CD4-positive, alpha-beta T cell treated with Interleukin-17A for 1 hour (primary cell): ENCODE measurements at places on chromosomes 13 and 19.

- no peak for DNase-seq
Observed at GRCh38 chr19:45206328-45206727, 27.7 kb downstream of the BLOC1S3 start.

DNA sequence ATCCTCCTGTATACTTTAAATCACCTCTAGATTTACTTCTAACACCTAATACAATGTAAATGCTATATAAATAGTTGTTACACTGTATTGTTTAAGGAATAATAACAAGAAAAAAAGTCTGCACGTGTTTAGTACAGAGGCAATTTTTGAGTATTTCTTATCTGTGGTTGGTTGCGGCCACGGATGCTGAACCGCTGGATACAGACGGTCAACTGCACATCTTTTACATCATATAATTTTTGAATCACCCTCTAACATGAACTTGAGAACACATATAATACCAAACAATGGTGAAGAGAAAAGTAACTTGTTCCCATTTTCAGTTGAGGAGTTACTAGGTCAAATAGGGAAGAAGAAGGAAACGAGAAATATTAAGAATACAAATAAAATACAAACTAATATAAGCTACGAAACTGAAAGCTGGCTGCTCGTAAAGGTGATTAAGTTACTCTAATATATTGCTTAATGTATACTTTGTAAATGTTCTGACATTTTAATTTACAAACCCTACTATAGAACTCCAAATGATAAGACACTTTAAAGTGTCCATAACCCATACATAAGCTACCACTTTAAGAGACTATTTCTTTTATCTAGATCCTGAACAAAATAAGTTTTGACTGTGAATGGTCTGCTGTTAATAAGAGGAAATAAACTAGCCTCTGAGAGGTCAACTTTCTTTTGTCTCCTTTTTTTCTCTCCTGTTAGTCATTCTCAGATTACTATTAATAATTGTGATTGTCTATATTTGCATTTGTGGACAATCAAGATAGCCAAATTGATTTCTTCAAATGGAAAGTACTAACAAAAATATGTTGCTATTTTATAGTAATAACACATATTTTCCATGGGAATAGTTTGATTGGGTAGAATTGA, 457.4 kb downstream of the DIAPH3 start:
- no peak for DNase-seq

- DNase-seq, result no peak
Observed at GRCh38 chr19:2330255-2330631, 1.8 kb downstream of the SPPL2B start.

GRCh38 chr19:1377965-1378785, 5.5 kb upstream of the NDUFS7 start:
- DNase-seq, result no peak

DNA sequence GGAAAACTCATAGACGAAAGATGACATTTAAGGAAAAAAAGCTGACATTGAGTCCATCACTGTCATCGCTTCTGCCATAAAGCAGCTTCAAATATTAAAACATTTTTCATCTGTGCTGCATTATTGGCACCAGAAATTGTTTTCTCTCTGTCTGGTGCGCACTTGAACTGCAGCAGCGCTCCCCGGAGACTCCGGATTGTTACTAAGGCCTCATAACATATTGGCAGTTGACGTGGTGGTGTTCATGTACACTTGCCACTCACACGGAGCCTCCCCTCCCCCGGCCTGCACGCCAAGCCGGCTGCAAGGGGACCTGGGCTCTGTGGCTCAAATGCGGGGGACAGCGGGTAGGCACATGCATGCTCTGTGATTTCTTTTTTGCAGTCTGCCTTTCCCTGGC, 203.2 kb downstream of the TSHZ3 start:
- DNase-seq, result no peak

DNA sequence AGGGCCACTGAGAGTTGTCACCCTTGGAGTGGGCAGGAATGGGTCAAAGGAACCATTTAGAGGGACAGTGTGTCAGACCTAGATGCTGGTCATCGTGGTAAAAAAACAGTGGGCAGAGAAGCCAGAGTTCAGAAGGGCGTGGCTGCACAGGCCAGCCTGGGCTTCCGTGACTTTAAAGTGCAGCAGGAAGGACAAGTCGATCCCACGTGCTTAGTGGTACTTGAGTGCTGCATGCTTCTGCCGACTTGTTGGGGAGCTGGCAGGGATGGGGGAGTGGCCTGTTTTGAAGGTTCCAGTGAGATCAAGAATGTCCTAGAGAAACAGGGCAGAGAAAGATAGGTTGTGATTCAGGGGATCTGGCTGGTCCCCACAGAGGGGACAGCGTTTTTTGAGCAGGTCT, 17.0 kb downstream of the LYL1 start:
- no peak for DNase-seq

DNA sequence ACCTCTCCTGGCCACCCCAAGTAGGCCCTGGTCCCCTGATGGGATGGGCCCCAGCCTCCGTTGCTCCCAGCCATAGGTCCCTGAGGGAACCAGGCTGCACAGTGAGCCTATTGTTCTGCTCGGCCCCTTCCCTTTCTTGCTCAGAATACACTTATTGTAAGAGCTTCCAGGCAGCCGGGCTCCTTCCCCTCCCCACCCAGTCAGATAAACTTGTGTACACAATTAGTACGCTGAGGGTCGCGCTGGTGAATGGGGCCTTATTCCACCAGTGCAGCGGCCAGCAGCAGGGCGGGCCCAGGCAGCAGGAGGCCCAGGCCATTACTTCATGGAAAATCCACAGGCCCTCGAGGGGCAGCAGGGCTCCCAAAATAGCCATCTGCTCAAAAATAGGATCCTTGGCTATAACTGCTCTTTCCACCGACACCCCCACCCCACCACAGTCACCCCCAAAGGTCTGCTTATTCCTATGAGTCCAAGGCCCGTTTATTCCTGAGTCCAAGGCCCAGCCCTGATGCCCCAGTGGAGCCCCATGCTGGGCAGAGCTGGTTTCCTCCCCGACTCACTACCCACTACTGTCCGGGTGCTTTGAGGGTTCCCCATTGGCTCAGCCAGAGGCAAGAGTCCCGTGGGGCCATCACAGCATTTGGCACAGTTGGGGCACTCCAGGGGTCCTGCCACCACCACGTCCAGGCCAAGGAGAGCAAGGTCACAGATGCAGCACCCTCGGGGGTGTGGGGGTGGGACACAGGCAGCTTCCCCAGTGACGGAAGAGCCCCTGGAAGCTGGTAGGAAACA, 22.1 kb downstream of the CAPN12 start:
- no peak for DNase-seq

GRCh38 chr13:39557285-39557955, 45.6 kb downstream of the LHFPL6 start:
- no peak for DNase-seq

DNA sequence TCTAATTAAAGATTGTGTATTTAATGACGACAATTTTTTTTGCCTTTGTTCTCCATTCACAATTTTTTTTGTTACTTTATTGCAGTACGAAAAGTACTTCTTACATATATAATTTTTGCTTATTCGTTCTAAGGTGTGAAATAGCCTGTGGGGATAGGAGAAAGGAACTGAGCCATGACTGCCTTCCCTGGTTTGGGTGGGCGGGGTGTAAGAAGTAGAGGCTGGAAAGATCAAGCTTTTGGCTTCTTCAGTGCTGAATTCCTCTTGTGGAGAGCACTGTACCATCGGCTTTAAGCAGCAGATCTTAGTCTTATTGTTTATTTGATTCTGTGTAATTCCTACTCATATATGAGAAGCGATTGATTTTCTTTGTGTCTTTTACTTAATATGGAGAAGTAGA, 115.8 kb downstream of the NBEA start:
- no peak for DNase-seq

DNA sequence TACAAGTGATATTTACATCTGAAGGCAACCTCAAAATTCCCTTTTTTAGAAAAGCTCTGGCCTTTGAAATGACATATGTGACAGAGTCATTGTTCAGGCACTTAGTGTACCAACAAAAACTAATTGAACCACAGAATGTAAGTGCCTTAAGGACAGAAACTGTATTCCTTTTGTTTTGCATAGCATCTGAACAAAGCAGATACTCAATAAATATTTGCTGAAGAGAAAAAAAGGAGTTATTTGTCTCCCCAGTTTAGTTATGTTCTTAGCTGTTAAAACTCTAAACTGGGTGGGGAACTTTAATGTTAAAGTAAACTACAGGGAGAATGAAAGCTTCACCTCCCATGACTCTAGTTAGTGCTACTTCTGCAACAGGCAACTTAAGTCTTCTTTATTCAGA, 56.8 kb upstream of the KLF5 start:
- no peak for DNase-seq

GRCh38 chr13:94329277-94329676, 150.2 kb downstream of the DCT start:
- no peak for DNase-seq

GRCh38 chr19:2039089-2039958, 11.7 kb downstream of the MKNK2 start:
- peak; percentile 33 for DNase-seq

GRCh38 chr19:5093948-5094718, 125.2 kb downstream of the KDM4B start:
- DNase-seq, result no peak

DNA sequence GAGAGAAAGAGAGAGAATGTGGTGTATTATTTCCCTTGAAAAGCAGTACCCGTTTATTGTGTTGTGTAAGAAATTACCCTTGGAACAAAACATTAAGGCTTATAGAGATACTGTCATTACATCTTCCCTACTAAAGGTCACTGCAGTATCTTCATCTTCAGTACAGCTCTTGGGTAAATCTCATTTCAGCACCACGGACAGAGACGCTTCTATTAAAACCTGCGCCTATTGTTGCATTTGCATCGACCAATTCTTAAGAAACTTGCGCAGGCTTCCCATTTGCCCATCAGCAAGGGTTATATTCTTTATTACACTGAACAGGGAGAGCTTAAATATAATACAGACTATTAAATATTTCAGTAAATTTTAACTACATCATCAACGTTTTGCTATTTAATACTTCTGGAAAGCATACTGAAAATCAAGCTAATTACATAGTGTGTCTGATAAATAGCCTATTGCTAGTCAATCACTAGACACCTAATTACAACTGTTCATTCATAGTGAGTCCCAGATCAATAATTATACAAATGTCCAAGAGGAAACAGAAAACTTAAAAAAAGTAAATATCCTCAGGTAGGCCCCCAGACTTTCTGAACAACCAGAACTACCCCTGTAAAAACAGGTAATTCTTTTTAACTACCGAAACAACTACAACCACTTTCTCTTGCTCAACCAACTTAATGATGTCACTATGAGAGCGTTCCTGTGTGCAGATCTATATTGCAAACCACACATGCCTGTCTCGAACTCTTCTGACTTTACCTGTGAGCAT, 350.6 kb downstream of the LIG4 start:
- no peak for DNase-seq

- no peak for DNase-seq
Observed at GRCh38 chr13:84980571-84980970, 818.6 kb downstream of the SLITRK6 start.

- peak; percentile 62 for DNase-seq
Observed at GRCh38 chr19:49436381-49437017, 4.8 kb downstream of the SLC17A7 start.

- no peak for DNase-seq
Observed at GRCh38 chr19:18951721-18952281, 10.8 kb upstream of the HOMER3 start.

DNA sequence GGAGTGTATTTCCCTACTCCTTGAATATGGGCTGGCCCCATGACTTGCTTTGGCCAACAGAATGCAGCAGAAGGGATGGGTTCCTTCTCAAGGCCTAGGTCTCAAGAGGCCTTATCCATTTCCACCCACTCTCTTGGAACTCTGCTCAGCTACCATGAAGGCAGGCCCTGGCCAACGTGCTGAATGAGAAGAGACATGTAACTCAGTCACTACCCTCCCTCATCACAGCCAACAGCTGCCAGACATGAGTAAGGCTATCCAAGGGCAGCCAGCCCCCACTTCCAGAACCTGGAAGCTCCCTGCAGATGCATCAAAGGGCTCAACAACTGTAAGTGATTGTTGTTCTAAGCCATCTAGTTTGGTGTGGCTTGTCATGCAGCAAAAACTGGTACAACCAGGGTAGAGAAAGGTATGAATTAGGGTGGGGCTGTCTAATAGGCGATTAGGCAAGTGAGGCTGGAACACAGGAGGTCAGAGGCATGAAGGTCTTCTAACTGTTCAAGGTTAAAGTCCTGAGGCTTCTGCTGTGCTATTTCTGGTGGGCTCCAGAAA, 1.4 kb upstream of the RASL11A start:
- DNase-seq, result no peak

DNA sequence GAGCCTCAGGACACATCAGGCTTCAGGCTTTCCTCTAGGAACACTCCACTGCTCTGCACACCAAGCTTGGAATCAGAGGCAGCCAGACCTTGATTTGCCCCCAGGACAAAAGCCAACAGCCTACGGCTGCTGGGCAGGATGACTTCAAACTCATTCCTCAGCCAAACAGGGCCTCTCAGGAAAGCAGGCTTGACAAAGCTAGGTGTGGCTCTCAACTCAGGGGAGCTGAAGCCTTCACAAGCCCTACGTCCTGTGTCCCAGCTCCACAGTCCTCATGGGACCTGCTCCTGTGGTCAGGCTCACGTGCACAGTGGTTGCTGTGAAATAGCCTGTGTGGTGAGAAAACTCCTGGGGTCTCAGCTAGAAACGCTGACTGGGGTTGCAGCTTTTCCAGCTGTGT, 398.9 kb upstream of the ZNF507 start:
- DNase-seq, result no peak

GRCh38 chr13:98406427-98406826, 170.5 kb downstream of the STK24 start:
- DNase-seq, result no peak

- DNase-seq, result no peak
Observed at GRCh38 chr13:97999653-98000052, 46.2 kb downstream of the IPO5 start.

GRCh38 chr19:48368936-48369335, 4.8 kb downstream of the SYNGR4 start:
- no peak for DNase-seq

DNA sequence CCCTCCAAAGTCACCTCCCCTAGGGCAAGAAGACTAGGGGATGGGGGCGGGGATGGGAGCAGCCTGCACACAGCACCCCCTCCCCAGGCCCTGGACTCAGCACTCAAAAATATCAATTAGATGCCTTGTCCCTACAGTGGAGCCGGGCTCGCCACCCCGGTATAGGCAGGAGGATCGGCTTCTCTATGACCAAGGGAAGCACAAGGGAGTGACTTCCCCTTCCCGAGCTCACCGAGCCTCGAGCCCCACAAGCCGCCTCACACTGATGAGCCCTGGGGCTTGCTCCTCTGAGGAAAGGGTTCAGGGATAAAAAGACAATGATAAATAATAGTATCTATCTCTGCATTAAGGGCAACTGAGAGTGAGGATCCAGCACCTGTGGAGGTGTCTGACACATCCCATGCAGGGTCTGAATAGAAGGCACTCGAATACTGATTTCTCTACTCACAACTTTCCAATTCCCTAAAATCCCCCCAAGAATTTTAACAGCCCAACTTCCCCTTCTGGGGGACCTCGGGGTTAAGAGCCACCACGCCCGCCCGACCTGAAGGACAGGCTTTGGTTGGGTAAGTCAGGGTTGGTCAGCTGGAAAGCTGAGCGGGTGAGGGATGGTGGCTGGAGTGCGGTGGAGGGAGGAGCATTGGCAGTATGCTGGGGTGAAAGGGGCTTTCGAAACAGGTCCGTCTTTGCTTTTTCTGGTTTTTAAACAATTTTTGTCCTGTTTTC, 51.3 kb downstream of the STK24 start:
- DNase-seq, result no peak
